ENCODE measurements at places on chromosomes 16 and 17.
A peak's percentile ranks its signal among the peaks of the same experiment; 100 is the strongest.

DNA sequence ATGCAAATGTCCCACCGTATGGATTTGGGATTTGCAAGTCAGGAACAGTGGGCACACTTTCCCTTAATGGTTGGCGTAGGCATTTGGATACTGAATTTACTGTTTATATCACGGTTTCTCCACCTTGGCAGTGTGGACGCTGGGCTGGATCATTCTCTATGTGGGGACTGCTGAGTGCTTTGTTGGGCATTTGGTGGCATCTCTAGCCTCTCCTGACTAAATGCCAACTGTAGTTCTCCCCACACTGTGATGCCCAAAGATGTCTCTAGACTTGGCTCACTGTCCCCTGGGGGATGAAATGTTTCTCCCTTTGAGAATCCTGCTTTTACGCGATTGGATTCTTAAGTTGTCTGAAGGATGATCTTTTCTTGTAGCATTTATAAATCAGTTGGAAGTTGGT lies 49.0 kb downstream of the RBFOX1 start:
- no peak for DNase-seq

DNA sequence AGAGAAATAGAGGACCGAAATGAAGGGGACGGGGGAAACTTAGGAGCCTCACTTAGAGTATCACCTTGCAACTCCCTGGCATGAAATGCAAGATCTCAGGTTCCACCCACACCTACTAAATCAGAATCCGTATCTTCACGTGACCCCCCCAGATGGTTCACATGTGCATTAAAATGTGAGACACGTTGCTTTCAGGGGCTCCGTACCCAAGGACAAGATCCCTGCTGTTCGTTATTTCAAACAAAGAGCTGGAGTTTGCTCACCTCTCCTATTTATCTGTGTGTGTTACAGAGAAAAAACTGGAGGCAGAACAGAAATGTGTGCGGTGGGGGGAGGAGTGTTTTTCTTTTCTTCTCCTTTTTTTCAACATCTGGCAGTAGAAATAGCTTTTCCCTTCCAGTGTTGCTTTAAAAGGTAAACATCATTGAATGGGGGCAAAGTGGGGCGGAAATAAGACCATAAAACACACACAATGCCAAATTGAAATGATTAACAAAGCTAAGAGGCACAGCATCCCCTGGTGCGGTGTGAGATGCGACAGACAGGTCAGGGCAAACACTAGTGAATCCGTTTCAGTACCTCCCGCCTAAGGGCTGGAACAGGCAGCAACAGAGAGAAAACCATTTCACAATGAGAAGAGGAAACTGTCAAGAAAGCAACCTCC lies 145.4 kb downstream of the SOX9 start:
- peak; percentile 95 for DNase-seq

DNA sequence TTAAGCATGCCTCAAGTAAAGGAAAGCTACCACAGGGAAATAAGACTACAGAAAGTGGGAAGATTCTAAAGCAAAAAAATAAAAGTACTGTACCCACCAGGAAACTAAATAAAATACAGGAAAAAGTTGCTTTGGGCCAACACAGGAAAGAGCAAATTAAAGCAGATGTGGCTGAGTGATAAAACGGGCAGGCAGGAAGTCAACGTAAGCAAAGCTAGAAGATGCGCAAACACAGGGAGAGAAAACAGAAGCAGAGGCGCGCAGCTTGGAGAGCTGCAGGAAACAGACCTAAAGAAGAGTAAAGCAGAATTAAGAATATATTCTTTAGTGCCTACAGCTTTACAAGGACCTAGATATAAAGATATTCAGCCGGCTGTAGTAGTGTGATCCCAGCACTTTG lies 21.7 kb downstream of the USP36 start:
- DNase-seq: no peak

- no peak for DNase-seq
Observed at GRCh38 chr17:7562208-7562605, 488 bp downstream of the SENP3 start.

DNA sequence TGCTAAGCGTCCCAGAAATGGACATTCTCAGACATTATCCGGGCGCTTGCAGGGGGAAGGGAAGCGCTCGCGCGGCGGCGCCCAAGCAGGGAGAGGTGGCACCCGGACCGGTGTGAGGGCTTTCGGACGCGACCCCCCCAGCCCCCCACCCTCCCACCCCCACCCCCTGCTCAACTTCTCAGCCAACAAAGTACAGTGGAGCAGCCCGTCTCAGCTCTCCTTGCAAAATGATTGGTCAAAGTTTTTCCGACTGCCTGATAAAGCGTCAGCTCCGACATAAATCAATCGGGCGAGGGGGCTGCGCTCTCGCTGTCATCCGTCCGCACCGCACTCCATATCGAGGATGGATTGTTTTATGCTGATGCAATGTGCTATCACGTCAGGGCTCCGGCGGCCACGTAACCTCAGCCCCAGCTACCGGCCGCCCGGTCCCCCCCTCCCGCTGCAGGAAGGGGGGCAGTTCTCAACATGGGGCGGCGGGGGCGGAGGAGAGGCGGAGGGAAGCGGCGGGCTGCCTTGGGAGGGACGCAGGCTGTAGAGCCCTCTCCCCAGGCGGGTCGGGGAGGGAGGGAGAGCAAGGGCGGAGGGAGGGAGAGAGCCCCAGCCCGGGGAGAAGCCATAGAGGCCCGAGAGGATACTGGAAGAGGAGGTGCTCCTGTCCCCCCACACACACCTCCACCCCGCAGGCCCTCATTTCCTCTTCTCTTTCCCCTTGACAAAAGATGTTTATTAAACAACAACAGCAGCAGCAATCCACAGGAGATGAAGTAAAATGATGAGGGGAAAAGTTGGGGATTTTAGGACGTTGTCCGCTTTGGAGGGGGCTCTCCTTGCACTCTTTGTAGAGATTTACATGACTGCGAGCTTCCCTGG lies at the start of gene HOXB9:
Gene HOXB9 (minus strand): TSS at position 114 of the 873 bp plus-strand sequence. CDS start 89 bp downstream, at position 25.
- DNase-seq: no peak

GRCh38 chr17:13598353-13599167 lies 3.2 kb downstream of the HS3ST3A1 start:
- no peak for DNase-seq

DNA sequence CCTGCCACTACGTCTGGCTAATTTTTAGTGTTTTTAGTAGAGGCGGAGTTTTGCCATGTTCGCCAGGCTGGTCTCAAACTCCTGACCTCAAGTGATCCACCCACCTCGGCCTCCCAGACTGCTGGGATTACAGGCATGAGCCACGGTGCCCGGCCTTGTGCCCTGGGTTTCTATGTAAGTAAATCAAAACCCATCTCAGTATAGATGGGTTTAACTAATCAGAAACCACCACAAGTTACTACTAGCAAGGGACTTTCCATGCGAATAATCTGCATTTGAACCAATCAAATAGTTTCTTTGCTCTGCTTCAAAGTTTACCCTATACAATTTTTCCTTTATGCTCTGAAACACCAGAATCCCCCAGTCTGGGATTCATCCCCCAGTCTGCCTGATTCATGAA lies 16.5 kb upstream of the EIF1 start:
- DNase-seq: no peak

- DNase-seq: peak; percentile 62
Observed at GRCh38 chr16:77043076-77043475, 147.9 kb upstream of the MON1B start.

- DNase-seq: peak; percentile 73
Observed at GRCh38 chr17:28726226-28726626, at the start of gene TLCD1. TLCD1 (minus strand) TSS chr17:28726233; CDS start chr17:28726097, 136 bp downstream.

DNA sequence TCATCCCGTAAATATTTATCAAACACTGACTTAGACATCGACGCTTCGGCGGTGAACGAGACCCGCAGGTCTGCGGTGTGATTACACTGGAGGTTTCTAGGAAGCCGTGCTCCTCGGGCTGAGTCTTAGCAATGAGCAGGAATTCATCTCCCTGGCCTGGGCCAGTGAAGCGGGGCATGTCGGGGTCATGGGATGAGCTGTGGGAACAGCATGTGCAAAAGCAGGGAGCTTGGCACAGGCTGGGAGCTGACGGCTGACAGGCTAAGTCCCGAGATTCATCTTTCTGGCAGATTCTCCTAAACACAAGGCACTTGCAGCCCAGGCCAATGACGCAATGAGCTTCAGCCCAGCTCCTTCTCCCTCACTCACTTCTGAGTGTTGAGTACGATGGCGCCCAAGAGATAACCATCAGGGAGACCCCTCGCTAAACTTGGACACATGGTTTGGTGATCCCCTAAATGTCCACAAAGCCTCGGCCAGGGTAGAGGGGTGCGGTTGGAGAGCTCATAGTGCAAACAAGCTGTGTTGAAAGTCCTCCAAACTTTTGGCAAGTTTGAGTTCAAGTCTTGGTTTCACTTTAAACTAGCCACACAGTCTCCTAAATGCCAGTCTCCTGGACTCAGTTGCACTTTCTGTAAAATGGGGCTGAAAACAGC lies 12.8 kb downstream of the CRISPLD2 start:
- no peak for DNase-seq

Measured in NCI-H2171 treated with DMSO at 0.1 percent for 48 hours (cell line).